GM13977 (cell line): ENCODE measurements at places on chromosomes 11 and 22.
A peak's percentile ranks its signal among the peaks of the same experiment; 100 is the strongest.

DNA sequence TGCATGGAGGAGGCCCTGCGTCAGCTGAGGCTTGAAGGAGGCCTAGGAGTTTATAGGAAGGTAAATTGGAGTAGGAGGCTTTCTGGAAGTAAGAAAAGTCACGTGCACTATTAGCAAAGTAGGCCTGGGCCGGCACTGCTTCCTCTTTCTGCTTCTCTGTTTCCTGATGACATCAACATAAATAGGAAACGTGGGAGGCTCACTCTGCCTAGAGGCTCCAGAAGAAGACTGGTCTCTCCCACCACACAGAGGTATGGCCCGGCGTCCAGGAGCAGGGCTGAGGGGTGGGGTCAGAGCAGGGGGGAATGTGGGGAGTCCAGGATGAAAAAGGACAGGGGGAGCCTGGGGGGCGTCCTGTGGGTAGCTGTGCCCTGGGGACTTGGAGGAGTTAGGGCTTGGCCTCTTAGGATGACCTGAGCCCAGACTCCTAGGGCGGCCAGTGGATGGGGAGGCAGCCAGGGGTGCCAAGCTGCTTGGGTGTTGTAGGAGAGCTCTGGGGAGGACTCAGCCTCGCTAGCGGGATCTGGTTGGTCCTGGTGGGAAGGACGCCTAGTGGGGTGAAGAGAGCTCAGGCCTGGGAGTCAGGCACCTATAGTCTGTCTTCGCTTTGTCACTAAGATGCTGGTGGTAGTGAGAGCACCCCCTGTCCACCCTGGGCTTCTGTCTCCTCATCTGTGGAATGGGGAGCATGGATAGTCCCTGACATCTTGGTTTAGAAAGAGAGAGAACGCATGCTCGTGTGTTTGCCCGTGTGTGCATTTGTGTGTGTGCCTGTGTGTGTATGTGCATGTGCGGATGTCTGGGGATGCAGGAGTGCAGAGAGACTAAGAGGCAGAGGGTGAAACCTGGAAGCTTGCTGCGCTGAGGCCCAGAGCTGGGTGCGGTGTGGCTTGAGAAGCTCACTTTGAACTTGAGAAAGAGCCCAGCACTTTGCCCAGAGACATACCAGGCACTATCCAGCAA, at the start of gene CSF2RB:
TSS of gene CSF2RB (plus strand) at position 202 of the 963 bp plus-strand sequence. CDS start 8,580 bp downstream, outside the sequence.
- DNase-seq: peak; percentile 24

DNA sequence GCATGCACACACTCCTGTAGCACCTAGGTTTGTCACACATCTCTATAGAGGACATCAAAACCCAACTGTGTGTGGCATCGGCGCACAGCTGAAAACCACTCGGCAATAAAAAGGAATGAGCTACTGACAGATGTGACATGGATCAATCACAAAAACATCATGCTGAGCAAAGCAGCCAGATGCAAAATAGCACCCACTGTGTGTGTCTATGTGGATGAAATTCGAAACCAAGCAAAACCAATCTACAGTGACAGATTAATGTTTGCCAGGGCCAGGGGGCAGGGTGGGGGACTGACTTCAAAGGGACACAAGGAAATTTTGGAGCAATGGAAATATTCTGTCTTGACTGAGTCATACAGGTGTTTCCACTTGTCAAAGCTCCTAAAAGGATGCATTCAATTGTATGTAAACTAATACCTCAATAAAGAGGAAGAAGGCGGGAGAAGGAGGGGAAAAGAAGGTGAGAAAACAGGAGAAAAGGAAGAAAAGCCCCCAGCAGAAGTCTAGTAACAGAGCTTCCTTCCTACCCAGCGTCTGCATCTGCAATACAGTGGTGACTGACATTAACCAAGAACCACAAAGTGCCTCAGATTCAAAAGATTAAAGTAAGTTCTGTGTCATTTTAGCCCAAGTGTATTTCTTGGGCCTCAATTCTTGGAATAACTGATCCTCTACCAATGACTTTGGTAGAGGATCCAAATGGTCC, 49.8 kb downstream of the PACSIN2 start:
- peak; percentile 51 for DNase-seq

DNA sequence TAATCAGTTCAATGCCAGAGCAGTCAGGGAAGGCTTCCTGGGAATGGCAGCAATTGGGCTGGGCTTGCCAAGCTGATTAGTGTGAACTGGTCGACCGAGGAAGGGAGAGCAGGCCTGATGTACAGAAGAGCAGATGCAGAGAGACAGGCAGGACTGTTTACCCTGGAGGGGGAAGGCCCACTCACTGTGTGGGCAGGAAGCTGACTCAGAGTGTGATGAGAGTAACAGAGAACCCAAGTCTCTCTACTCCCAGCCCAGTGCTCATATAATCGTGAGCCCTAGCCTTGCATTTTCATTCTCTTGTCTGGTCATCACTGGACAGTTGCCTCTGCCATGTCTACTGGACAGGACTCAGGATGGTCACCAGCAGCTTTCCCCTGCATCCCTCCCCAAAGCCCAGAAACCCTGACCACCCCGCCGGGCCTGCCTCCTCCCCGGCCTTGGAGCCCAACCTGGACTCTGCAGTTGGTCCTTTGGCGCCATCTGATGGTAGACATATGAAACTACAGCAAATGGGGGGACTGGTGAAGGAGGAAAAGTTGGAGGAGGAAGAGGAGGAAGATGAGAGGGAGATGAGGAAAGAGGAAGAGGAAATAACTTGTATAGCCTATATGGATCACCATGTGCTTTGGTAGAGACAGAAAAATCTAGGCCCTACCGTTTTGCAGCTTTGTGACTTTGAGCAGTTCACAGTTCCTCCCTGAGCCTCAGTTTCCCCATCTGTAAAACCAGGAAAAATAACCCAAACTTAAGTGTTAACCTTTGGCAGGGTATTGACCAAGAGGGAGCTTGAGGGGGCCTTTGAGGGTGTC, 43.4 kb upstream of the PRDM11 start:
- DNase-seq: peak; percentile 81

GRCh38 chr11:121651257-121651605, 198.5 kb upstream of the SORL1-AS1 start:
- DNase-seq: no peak

DNA sequence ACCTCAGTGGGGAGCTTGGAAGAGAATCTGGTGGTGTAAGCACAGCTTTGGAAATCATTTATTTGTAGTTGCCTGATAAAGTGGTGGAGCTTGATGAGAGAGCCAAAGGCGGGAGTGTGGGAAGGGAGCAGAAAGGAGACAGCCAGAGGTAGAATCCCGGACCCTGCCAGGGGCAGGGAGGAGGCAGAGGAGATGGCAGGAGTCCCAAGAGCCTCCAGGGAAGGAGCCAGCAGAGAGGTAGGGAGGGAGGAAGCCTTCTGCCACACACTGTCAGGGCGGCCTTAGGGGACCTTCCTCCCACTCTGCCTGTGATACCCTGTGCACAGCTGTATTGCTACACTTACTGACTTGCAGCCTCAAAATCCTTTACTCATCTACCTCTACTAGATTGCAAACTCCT, 15.4 kb downstream of the SCUBE2 start:
- DNase-seq: no peak
